ENCODE measurements at places on chromosomes 2 and 18. TPM values are rescaled to one million over a fixed set of nuclear protein-coding genes. Genes with fewer than 3 reads are reported as not detected.

- DNase-seq: no peak
Observed at GRCh38 chr2:170782673-170783072, 12.5 kb downstream of the ERICH2 start.

The IFIH1 gene
- total RNA-seq: 3.0 TPM

The CKAP2L gene
- total RNA-seq: 19.9 TPM

DNA sequence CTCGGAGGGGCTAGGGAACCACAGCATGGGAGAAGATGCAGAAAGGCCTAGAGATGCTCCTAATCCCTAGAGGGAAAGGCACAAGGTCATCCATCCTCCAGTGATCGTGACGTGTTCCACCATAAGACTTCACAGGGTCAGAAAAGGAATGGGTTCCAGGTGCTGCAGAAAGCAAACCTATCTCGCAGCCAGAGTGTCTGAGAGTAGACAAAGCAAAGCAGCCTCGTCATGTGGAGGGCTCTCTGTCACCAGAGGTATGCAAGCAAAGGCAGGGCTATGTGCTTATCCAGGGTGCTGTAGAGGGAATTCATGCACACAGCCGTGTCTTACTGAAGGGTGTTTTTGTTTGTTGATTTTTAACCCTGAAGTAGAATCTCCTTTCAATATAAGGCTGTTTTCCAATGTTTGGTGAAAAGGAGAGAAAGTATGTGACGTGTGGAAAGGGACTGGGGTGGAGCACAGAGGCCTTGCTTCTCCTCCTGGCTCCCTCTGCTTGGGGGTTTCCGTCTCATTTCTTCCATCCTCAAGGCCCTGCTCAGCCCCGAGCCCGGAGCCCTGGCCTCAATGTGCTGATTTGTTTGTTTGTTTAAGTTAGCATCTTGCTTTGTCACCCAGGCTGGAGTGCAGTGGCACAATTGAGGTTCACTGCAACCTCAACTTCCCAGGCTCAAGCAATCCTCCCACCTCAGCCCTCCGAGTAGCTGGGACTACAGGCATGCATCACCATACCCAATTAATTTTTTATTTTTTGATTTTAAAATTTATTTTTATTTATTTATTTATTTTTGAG, 3.0 kb downstream of the GPR55 start:
- DNase-seq: no peak

The FAP gene
- 1.2 TPM for total RNA-seq

Measured in MG63 (cell line).